ENCODE measurements at places on chromosomes 16 and 17.

DNA sequence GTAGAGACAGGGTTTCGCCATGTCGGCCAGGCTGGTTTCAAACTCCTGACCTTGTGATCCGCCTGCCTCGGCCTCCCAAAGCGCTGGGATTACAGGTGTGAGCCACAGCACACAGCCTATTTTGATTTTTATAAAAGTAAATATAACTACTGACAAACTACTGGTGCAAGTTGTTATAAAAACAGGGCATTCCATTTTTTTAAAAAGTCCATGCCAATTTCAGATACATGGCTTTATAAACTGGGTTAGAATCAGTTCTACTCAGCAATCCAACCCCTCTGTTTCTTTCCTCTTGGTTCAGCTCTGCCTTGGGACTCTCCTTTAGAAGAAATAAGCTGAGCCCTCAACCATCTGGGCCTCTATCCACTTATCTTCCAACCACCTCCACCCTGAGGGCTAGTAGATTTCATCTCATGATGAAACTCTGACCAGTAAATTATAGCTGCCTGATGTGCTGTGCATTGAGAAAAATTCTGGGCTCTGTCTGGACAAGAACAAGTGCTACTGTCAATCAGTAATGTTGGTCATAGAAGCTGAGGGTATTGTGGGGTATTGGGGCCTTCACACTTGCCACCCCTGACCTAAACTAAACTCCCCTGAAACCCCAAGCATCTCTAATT lies 10.2 kb downstream of the RANBP10 start:
- no peak for DNase-seq

GRCh38 chr17:68595496-68595895 lies 5.7 kb downstream of the FAM20A start:
- no peak for DNase-seq

DNA sequence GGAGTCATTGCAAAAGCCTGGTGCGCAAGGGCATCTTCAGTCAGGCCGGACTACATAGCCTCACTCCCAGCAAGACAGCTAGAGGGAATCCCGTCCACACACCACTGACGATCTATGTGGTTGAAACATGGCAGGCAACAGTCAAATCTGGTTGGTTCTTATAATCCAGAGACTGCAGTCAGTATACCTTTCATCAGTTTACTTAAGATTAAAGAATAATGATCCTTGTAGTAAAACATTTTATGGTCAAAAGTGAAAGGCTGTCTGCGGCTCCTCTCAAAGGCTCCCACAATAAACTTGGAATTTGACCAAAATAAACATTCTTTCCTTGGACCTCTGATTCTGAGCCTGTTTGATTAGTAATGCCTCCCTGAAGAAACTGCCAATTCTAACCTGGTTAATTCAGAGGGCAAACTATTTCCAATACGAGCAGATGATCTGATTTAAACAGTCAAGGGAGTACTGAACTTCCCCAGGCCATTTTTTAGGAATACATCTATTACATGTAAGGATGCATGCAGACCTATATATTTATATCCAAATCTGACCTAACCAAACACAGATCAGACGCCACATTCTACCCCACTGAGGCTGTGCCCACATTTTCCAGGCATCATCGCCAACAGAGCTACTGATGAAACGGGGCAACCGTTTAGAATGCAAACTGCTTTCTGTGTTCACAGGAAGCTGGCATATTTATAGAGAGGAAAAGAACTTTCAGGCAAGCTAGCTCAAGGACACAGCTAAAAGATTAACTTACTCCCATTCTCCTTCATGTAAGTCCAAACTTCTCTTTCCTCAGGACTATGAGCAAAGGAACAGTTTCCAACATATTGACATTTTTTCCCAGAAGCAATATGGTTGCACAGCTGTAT lies 15.3 kb upstream of the TXNDC11 start:
- no peak for DNase-seq

DNA sequence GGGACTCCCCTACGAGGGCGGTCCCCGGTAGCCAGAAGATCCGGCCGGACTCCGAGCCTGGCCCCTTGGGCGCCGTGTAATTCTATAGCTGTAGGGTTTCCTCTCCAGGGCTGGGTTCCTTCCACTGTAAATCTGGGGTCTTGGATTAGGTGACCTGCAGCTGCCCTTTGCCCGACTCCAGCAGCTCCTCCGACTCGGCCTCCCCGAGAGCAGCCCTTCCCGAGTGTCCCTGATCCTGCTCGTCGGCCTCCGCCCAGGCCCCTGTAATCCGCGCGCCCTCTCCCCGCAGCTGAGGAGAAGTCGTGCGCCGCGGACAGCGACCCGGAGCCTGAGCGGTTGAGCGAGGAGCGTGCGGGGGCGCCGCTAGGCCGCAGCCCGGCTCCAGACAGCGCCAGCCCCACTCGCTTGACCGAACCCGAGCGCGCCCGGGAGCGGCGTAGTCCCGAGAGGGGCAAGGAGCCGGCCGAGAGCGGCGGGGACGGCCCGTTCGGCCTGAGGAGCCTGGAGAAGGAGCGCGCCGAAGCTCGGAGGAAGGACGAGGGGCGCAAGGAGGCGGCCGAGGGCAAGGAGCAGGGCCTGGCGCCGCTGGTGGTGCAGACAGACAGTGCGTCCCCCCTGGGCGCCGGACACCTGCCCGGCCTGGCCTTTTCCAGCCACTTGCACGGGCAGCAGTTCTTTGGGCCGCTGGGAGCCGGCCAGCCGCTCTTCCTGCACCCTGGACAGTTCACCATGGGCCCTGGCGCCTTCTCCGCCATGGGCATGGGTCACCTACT lies 5.5 kb downstream of the TBX2 start:
- DNase-seq, result no peak

DNA sequence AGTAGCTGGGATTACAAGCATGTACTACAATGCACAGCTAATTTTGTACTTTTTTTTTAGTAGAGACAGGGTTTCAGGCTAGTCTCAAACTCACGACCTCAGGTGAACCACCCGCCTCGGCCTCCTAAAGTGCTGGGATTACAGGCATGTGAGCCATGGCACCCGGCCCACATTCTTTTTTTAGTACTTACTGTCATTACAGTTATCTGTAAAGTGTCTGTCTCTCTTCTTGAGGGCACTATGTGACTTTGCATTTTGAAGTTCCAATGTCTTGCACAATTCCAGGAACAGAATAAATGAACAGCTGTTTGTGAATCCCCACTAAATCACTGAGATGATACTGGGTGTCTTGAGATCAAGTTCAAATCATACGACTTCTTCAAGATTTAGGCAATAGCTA lies 1540.3 kb downstream of the CDH11 start:
- DNase-seq, result no peak

- no peak for DNase-seq
Observed at GRCh38 chr16:27756206-27756970, 206.4 kb downstream of the KATNIP start.

- DNase-seq, result no peak
Observed at GRCh38 chr17:53560953-53561352, 261.8 kb upstream of the KIF2B start.

Data from amniotic stem cell (primary cell).